ENCODE measurements at places on chromosomes 1 and 21.

DNA sequence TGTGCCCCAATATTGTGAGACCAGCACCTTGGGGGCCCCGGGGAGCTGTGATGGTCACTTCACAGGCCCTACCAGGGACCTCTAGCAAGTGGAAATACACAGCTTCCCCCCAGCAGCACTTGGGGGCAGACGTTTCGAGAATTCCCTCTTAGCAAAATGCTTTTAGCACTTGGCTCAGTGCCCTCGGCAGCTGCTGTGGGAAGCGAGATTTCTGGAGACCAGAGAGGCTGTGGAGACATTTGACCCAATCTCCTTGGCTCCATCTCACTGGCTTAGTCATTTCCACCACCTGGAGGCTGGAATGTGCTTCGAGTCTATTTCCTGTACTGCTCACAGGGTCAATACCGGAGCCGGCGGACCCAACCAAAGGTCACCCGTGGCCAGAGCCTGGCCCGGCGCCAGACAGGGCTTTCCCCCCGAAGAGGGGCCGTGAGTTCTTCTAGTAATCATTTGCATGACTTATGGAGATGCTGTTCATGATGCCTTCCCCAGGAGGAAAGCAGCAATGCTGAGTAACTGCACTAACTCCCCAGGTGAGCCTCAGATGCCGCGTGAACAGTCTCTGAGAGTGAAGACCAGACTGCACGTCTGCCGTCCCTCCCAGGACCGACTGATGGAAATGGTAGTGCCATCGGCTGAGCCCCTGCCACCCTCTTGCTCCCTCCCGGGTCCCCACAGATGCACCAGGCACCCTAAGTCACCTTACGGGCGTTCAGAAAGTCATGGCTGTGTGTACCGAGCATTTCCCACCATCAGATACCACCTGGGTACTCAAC is 4.4 kb upstream of the C2CD2 start:
- no peak for DNase-seq

DNA sequence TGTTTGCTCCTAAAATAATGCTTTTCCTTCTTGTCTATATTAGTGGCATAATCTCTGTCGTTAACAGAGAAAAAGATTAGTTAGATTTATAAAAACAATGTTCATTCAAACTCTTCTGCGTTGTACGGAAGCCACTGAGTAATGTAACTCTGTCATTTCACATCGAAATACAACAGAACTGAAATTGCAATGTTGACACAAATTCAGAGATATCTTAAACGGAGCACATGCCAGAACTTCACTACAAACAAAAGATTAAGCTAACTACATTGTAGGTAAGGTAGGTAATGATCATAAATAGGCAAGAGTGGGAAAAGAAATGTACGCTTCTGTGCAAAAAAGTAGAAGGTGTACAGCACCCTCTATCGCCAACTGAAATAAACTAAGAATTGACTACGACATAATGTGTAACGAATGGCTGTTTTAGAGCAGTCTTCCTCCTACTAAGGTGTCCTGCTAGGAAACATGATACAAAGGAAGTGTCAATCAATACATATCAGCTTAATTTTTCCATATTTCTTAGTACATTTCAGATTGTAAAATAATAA is 56.6 kb downstream of the PCNX2 start:
- DNase-seq: no peak

- DNase-seq: no peak
These were observed 20.2 kb upstream of the POGZ start for GRCh38 chr1:151479462-151479861.

- DNase-seq: no peak
These were observed 216.2 kb downstream of the SEC16B start for GRCh38 chr1:177753655-177754054.

DNA sequence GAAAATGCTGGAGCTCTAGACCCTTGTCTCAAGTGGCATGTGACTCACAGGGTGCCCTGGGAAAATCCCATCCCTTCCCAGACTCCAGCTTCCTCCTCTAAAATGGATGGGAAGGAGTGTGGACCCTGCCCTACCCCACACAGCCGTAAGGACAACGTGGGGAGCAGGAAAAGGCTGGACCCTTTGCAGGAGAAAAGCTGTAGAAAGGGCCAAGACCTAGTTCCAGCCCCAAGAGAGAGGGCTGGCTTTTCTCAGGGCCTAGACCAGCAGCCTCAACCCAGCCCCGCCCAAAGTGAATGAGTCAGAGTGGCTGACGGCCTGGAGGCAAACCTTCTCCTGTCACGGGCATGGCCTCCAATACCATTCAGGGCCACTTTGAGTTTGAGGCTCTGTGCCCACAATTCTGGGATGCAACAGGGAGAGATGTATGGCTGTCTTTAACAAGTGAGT is 1.1 kb downstream of the LAMB3 start:
- peak; percentile 51 for DNase-seq

DNA sequence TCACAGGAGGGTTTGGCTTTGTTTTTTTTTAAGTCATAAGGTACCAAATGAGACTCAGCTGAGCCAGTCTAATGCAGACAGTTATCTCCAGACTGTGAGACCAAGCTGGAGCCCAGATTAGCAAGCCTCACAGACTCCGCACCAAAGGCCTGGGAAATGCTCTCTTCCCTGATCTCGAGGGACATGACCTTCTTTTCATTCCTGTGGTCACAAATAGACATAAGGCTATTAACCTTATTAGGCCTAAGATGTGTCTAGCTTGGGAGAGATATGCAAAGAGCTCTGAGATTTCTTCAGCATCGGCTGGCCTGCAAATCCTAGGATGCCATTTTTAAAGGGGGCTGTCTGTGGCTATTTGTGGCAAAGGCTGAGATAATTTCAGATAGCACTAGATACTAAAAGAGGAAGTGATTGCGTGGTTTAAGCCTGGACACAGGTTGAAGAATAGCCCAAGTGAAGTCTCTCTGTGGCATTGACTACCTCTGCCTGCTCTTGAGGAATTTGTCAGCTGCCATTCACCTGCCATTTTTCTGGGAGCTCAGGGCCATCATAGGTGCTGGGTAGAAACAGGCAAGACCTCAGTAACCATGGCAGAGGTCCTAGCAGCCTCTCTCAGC is 301.3 kb downstream of the SIPA1L2 start:
- no peak for DNase-seq

DNA sequence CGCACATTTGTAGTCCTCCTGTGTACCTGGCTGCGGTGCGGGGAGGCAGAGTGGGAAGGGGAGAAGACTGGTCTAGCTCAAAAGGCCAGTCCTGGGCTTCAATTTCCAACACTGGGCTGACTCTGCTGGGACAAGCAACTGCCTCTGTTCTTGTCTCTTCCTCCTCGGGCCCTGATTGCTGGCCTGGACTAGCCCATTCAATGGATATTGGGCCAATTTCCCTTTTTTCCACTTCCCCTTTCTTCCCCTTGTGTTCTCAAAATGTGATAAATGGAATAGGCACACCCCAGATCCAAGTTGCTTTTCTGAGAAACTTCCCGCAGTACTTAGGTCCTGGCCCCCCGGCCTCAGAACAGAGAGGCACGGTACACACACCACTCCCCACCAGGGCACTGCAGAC is 48.2 kb downstream of the SPSB1 start:
- no peak for DNase-seq

DNA sequence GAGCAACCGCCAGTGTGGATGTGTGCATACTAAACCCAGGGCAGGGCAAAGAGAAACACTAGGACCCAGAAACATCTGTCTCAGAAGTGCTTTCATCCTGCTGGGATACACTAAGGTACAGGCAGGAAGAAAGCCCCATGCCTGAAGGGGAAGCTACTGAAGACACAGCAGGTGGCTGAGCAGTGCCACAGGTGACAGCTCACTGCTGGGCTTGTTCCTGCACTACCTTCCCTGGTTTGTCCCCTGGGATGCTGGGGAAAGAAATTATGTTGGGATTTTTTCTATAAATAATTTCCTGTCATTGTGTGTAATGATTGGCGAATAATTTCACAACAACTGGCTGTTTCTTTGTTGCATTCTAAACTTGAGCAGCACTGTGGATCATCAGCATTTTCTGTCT is 245.3 kb upstream of the RAB4A start:
- DNase-seq: no peak

GRCh38 chr21:45154511-45155508 is 80.4 kb downstream of the ADARB1 start:
- no peak for DNase-seq

GRCh38 chr1:239976130-239976968 is 115.3 kb upstream of the FMN2 start:
- DNase-seq: no peak

DNA sequence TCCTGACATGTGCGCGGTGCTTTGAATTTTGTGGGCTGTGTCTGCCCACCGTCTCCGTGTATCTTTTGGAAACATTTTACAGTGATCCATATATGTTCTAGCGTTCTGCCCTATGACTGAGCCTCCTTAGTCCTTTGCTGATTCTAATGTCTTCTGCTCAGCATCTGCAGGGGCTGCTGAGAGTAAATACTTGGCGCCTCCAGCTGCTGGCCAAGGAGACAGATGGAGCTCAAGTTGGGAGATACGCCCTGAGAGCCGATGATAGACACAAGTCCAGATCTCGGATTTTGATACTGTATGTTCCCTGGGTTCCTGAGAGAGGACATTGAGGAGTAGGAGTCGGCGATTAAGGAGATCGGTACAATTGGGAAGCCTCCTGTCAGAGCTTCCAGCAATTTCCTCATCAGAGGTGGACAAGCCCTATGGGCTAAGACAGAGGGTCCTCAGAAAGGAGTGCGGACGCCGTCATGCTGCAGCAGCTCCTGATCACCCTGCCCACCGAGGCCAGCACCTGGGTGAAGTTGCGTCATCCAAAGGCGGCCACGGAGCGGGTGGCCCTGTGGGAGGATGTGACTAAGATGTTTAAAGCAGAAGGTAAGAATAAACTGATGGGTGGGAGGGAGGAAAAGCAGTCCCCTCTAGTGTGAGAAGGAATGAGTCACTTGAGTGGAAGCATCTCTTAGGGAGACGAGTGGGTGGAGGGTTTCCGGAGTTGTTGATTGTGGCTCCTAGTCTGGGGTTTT is 390 bp downstream of the ZFP69B start:
- peak; percentile 65 for DNase-seq

DNA sequence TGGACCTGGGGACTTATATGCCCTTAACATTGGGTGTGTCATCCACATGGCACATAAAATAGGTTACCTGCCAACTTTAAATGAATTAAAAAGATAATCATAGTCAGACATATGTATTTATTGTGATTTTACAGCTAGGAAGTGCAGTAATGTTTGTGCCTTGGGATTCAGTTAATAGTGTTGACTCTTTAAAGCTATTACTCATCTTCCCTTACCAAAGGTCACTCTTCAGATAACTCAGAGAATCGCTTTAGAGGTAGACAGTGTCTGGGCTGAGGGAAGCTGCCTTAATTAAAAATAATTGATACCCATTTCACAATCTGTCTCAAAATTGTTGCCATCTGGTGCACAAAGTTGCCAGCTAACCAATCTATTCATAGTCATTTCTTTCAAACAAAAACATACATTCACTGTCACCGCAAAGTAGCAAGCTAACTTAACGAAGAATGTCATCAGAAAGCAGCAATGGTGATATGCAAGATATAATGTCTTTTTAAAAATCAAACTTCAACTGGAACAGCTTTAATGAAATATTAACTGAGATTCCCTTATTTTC is 3.0 kb upstream of the KRTAP15-1 start:
- no peak for DNase-seq

Measured in activated CD4-positive, alpha-beta T cell treated with anti-CD3 and anti-CD28 coated beads, Interleukin-2, amount 50 U/mL, for 24 hours (primary cell).